Activated naive CD8-positive, alpha-beta T cell treated with anti-CD3 and anti-CD28 coated beads, Interleukin-2, amount 50 U/mL, for 16 hours (primary cell): ENCODE measurements at places on chromosomes 11 and 22.

- DNase-seq = no peak
Measured at GRCh38 chr11:91194546-91194945, 971.7 kb upstream of the CHORDC1 start.

DNA sequence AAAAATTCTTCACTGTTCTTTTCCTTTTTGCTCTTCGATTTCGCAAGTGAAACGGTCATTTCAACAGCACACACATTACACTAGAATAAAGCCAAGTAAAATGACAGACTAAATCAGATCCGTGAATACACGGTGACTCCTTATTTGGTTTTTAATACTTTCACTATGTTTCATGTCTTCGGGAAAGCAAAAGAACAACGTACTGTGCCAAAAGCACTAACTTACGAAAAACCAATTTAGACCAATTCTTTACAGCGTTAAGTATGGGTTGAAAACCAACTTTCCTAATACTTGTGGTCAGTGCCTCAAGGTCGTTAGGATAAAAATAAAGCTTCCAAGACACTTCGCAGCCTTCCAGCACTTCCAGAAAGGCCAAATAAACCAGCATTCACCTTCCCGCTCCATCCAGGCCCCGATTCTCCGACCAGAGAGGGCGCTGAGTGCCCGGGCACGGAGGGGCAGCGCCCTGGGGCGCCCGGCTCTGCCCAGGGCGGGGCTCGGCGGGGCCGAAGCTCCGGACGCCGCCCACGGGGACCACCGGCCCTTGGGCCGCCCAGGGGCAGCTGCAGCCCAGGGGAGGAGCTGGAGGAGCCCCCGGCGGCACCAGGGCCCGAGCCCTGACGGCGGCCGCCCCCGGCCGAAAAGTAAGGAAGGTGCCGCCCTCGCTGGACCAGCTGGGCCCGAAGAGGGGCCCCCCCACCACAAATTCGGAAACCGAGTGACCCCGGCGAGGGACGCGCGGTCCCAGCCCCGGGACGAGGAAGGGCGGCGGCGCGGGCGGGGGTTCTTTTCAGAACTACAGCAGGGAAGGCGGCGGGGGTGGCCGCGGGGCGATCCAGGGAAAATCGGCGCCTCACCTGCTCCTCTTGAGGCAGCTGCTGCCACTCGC lies 499 bp downstream of the ATL3 start:
- DNase-seq = no peak

DNA sequence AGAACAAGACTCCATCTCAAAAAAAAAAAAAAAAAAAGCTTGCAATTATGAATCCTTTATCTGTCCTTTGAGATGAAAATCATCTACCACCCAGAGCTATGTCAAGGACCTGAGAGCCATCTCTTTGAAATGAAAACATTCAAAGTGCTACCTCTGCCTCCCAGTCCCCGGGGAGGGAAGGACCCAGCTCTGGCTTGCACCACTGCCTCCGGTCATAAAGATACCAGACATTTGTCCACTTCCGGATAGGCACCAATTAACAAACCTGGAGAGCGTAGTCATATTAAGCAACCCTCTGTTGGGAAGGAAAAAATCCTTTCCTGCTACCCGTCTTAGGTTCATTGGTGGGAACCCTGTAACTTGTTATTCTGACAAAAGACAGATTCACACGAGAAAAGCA lies 98.6 kb downstream of the ARHGAP8 start:
- DNase-seq = no peak

- DNase-seq = peak; percentile 6
Measured at GRCh38 chr11:78079232-78080083, at the start of gene NDUFC2. NDUFC2 (minus strand) TSS chr11:78079862; CDS start chr11:78079744, 118 bp downstream.

DNA sequence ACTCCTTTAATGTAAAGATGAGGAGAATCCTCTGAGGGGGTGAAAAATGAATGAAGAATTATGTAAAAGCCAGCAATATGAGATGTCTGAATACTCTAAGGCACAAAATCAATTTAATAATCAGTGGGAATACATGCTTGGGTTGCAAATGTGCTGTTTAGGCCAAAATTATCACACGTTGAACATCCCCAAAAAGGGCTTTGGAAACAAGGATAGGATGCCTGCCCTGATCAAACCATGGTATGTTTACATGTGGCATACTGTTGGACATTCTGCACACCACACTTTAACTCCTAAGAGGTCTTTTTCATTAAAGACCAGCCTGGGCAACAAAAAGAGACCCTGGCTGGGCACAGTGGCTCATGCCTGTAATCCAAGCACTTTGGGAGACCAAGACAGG lies 26.3 kb downstream of the F2 start:
- DNase-seq = no peak

- no peak for DNase-seq
Measured at GRCh38 chr11:121586750-121587149, 134.0 kb upstream of the SORL1-AS1 start.

DNA sequence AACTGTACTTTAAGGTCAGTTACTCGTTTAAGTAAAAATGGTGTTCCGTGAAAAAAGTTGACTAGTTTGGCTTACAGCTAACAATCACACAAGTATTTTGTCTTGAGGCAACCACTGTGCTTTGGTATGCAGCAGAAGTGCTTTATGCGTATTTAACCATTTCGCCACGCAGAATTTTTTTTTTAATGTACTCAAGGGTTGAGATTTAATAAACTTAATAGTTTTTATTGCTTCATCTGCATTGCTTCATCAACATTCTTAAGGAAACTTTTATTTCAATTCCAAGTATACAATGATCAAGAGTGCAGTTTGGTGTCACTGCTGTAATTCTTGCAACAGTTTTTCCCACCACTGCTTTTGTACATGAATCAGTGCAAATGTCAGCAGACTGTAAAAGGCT lies 66.4 kb downstream of the ZNRF3 start:
- DNase-seq = no peak

- no peak for DNase-seq
Measured at GRCh38 chr11:91796999-91797398, 427.6 kb upstream of the FAT3 start.

DNA sequence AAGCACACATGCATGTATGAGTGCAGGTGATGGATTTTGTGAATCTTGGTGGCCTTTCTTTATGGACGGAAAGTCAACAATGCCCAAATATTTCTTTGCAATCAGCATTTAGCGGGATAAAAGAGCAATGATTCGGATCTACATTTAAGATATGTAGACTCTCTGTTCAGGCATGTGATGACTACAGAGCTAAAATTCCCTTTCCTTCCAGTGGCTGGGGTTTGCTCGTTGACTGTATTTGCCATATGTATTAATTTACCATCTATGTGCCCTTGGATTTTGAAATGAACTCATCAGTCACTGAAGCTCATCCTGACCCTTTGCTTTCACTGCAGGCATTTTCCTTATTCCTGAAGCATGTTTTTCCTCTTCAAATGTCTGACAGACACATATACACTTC lies 13.6 kb downstream of the BLID start:
- DNase-seq = no peak

GRCh38 chr11:114291842-114292680 lies 4.1 kb upstream of the NNMT start:
- DNase-seq = no peak

GRCh38 chr11:119743006-119743405 lies 14.0 kb upstream of the NECTIN1 start:
- no peak for DNase-seq

- no peak for DNase-seq
Measured at GRCh38 chr22:23152238-23153114, 7.2 kb downstream of the RAB36 start.

GRCh38 chr11:103528046-103528445 lies 418.8 kb downstream of the DYNC2H1 start:
- no peak for DNase-seq

DNA sequence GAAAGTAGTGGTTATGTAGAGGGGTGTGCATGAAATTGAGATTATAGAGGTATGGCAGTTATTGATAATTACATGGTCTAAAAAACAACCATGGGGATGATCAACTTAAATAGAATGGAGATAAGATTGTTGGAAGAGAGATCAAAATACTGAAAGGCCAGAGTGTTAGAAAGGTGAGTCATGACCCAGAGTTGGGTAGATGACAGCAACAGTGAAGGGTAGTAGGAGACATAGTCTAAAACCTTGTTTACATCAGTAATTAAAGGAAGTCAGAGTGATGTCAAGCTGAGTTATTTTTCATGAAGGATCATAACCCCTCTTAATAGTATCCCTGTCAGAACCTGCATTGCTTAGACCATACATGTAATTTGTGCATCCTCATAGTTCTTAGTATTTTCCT lies 110.9 kb downstream of the ELP4 start:
- no peak for DNase-seq

DNA sequence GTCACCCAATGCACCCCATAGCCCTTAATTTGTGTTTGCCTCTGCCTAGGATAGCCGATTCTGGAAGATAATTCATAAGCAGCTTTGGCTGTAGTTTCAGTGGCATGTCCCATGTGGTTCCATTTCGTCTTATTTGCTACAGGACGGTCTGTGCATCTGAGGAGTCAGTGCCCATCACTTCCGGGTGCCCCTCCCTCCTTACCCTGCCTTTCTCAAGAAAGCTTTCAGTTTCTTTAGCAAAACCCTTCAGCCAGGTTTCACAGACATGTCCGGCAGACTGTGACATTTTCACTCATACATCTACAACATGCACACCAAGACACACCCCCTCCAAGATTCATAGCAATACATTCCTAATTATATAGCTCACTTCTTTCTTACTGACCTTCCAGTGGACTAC lies 14.3 kb downstream of the TP53AIP1 start:
- DNase-seq = no peak

DNA sequence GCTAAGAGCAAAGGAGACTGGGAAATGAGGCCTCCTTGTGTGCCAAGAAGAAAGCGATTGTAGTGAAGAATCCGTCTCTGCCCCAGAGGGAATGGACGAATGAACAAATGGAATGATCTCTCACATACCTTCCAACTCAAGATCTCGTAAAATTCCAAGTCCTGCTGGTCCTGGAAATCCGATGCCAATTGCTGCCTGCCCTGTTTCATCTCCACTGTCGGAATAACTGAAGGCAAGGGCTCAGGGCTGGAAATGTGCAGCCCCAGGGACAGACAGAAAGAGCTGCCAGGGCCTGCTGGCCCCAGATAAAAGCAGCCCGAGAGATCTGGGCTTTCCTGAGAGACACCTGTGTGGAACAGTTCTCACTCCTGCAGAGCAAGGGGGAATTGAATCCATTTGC lies 120.9 kb downstream of the MN1 start:
- DNase-seq = no peak

GRCh38 chr11:26204839-26205238 lies 127.1 kb upstream of the ANO3 start:
- no peak for DNase-seq

- no peak for DNase-seq
Measured at GRCh38 chr11:11817957-11818356, 23.8 kb upstream of the USP47 start.

GRCh38 chr11:125300791-125301218 lies 136.3 kb downstream of the PKNOX2 start:
- no peak for DNase-seq

GRCh38 chr22:43293259-43293654 lies 49.9 kb downstream of the SCUBE1 start:
- DNase-seq = no peak

- DNase-seq = no peak
Measured at GRCh38 chr22:27222178-27222577, 564.8 kb downstream of the MIAT start.

DNA sequence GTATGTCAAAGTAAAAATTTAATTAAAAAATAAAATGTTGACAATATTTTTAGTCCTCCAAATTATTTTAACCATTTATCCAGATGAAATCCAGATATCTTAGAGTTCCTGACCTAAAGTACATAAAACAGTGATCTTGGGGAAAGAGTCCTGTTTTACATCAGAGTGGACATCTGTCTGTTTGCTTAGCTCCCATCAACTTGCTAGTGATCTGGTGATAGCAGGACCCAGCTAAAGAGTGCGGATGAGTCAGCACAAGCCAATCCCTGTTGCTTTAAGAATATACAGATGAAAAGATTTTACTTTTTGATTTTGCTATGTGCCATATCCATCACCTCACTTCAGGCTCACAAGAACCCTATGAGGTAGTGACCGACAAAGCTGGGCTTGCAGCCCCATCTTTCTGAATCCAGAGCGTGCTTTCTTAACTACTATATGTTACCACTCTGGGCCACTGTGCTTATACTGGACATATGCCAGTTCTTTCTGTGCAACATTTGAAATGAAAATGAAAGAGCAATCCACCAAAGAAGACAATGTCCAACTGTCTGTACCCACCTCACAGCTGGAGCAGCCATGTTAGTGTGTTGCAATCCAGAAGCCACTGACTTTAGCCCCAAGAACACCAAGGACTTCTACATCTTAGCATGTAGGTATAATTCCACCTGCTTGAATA lies 167.6 kb upstream of the SESN3 start:
- DNase-seq = no peak

- DNase-seq = no peak
Measured at GRCh38 chr11:10818594-10818993, 9.9 kb upstream of the EIF4G2 start.

DNA sequence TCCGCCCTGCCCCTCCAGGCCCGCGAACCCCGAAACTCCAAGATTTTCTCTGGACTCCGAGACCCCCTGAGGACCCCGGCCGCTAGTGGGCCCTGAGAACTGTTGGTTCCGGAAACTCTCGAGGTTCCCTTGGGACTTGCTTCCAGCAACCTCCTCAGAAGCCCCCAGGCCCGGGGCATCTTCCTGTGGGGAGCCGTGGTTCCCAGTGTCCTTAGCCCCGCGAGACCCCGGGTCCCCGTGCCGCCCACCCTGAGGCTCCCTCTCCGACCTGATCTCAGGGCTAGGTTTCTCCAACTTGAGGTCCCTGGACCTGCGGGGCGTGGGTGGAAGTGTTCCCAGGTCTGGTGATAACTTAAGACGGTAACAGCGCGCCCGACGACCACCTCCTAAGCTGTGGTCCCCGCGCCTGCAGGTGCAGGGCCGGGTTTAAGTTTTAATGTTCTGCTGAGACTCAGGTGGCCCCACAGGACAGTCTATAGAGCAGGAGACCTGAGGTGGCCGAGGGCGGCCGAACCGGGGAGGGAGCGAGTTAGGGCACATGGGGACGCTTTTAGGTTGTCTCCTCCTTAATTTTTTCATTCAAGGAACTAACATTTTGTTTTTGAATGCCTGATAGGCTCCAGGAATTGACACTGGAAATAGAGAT lies 720 bp downstream of the FAM118A start:
- no peak for DNase-seq

GRCh38 chr11:2728663-2729332 lies 29.0 kb upstream of the KCNQ1OT1 start:
- DNase-seq = no peak

DNA sequence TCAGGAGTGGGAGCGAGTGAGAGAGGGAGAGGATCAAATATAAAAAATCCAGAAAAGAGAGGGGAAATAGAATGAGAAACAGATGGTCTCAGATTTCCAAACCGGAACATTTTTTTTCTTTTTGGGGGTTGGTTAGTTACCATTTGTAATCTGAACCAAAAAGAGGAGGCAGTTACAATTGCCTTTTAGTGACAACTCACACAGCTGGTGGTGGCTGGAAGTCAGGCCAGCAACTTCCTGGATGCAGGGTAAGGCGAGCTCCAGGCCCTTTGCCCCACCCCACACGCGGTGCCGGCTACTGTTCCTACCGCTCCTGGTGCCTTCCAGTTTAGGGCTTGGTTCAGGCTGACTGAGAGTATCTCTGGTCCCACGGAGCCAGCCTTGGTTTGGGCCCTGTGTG lies 21.0 kb upstream of the UBASH3B start:
- DNase-seq = no peak
